ENCODE measurements at places on chromosomes 6 and 20.

DNA sequence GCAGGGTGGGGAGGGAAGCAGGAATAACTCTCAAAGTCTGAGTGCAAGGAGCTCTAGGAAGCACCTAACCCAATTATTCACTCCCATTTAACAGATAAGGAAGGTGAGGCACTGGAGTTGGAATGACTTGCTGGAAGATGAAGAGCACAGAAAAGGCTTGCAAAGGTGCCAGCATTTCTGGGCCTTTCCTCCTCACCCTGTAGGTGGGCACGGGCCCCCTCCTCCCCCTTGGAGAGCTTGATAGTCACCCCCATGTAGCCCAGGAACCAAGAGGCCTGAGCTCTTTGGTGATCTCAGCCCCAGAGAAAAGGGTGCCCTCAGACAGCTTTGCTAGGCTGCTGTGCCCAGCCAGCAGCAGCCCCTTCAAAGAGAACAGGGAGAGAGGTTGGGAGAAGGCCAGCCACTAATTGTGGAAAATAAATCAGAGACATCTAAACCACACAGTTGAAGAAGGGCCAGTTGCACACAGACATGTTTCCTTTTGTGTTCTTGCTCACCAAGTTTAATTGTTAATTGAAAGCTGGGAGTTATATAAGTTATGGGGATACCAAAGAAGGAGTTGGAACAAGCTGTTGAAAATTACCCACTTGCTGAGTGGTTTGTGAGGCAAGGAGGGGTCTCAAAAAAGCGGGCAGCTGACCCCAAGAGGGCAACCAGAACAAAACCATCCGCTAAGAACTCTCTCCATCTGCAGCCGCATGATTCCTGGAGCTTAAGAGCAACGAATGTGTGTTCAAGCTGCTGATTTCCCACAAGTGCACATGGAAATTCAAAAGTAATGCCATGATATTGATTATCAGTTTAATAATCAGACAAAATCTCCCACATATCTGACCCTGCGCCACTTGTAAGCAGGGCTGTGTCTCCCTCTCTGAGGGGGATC, 77.0 kb downstream of the MRPL14 start:
- DNase-seq, result no peak

DNA sequence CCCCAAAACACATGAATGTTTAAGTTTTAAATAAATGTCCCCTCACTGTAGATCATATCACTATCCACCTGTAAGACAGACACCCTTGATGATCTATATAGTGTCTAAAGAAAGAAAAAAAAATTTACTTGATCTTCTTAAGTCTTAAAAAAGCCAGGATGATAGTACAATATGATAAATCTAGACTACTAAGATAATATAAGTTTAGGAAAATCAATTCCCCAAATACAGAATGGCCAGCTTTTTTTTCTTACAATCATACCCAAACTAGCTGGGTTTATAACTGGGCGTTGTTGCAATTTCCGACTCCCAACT, 14.4 kb downstream of the ZNF217 start:
- DNase-seq, result no peak

GRCh38 chr6:42104095-42104803, 38.2 kb downstream of the C6orf132 start:
- peak; percentile 91 for DNase-seq

DNA sequence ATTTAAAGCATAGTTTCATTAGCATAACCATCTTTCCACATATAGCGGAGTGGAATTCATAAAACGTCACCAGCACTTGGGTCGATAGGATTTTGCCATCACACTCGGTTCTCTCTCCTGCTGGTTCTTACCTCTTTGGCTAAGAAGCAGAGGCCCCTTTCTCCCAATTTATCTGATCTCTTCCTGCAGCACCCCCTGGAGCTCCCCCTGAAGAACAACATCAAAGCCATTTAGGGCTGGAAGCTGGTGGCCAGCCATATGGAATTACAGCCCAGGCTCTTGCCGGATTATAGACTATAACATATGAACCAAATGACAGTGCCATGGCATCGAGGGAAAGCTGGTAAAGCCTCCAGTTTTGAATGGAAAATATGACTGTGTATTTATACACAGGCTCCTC, 6.4 kb upstream of the KIF6 start:
- DNase-seq, result no peak

DNA sequence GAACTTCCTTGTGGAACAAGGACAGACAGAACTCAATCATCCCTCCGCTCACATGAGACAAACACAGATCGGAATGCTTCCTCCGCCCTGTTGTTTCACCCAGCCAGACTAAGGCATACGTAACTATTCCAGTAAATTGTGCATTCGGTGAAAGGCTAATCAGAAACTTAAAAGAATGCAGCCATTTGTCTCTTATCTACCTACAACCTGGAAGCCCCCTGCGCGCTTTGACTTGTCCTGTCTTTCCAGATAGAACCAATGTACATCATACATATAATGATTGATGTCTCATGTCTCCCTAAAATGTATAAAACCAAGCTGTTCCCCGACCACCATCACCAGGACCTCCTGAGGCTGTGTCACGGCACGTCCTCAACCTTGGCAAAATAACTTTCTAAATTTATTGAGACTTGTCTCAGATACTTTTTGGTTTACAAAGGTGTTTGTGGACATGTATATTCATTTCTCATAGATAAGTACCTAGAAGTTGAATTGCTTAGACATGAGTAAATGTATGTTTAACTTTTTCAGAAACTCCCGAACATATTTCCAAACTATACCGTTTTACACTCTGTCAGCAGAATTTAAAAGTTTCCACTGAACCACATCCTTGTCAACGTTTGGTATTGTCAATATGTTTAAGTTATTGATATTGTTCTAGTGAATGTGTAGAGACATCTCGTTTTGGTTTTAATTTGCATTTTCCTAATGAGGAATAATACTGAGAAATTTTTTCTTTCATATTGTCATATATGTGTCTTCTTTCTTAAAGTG, 197.6 kb upstream of the THBS2 start:
- DNase-seq, result no peak

DNA sequence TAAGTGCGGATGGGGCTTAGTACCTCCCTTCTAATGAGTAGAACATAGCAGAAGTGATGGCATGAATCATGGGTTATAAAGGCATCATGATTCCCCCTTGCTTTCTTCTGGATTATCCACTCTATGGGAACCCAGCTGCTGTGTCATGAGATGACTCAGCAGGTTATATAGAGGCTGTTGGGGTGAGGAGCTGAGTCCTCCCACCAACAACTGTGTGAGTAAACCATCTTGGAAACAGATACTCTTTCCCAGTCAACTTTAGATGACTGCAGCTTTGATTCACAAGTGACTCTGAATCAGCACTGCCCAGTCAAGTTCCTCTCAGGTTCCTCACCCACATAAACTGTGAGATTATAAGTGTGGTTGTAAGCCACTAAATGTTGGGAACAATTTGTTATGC, 46.3 kb downstream of the FAM83B start:
- no peak for DNase-seq

DNA sequence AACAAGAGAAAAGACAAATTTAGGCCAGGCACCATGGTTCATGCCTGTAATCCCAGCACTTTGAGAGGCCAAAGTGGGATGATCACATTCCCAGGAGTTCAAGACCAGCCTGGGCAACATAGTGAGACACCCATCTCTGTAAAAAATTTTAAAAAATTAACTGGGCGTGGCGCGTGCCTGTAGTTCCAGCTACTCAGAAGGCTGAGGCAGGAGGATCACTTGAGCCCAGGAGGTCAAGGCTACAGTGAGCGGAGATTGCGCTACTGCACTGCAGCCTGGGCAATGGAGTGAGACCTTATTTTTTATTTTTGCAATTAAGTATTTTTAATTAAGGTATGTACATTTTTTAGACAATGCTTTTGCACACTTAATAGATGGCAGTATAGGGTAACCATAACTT, 3.3 kb downstream of the MTHFD1L start:
- DNase-seq, result no peak

GRCh38 chr6:34441526-34441925, 15.7 kb upstream of the RPS10 start:
- DNase-seq, result no peak

DNA sequence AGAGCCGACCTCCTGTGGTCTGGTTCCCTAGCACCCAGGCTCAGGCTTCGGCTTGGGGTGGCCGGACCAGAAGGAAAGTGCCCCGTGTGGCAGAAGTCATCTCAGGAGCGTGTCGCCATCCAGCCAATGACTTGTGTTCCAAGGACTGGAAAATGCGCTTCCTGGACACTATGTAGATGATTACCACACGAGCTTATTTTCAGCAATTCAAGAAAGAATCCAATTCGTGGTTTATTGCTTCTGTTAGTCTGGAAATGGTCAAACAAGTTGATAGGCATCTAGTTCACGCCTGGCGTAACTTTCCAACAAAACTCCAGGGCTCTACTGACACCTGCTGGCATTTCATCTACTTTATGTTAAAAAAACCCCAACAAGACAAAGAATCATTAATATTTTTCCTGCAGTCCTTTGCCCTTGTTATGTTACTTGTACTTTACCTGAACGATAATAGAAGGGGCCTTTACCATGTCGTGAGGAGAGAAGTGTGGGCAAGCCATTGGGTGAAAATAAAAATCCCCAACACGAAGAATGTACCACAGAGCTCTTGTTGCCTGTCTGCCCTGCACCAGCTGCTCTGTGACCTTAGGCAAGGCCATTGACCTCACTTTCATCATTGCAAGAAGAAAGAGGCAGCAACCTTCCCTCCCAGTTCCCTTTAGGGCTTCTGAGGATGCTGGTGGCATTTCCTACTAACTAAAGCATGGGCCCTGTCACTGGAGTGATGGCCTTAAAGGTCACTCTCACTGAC, 154.7 kb upstream of the LAMP5 start:
- peak; percentile 68 for DNase-seq

DNA sequence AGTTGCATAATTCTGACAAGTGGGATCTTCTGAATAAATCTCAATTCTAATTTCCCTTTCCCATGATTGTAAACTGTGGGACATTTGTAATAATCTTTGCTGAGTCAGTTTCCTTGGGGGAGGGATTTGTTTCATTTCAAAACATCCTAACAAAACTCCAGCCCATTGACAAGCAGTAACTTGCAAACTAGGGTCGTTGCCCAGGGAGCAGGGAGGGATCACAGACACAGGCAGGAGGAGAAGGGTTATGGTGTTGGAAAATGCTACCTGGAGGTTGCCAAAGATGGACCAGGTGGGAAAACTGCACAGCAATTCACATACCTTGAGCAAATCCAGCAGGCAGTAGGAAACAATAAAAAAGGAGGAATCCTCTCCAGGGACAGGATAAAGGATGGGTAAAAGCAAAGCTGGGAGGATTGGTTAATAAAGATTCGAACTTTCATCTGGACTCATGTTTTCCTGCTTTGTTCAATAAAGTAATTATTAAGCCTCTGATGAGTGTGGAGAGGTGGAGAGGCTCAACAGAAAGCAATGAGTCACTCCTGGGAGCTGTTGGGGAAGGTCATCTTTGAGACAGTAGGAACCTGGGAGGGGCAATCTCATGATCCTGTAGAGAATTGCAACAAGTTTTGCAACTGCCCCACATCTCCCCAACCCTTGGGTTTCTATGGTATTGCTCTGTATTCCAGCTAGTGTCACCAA, 87.3 kb upstream of the AKIRIN2 start:
- DNase-seq, result no peak

- DNase-seq, result peak; percentile 36
Measured at GRCh38 chr6:122049341-122049740, 350.1 kb upstream of the HSF2 start.

GRCh38 chr6:149586149-149586548, 20.0 kb downstream of the GINM1 start:
- no peak for DNase-seq

DNA sequence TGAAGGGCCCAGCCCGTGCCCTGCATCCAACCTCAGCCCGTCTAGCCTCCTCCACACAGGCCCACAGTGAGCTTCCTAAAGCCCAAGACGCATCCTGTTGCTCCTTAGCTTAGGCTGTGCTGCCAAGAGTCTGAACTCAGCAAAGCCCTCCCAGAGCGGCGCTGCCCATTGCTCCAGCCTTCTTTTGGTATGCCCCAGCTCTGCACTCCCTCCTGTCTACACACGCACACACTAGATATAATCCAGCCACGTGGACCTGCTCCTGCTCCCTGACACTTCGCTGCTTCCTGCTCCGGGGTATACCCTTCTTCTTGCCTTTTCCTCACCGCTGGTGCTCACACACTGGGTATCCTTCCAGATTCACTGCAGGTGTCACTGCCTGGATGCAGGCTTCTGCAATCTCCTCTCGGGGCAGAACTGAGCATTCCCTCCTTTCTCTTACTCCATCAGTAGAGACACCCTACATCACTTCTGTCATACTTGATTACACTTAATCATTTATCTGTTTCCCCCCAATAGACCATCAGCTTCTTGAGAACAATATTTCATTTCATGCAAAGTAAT, 23.8 kb downstream of the GABRR2 start:
- DNase-seq, result no peak

DNA sequence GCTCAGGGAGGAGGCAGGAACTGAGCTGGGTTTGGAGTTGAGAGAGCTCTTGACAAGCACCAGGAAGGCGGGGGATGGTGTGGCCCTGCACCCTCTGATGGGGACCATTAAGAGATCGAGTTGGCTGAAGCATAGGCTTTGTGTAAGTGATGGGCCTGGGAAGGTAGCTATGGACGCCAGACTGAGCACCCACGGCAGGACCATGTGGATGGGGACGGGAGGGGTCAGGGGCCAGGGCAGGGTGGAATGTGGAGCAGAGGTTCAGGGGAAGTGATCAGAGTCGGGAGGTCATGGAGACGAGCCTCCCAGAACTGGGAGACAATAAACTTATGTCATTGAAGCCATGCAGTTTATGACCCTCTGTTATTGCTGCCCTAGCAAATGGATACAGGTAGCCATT, 81.7 kb downstream of the PLG start:
- no peak for DNase-seq

DNA sequence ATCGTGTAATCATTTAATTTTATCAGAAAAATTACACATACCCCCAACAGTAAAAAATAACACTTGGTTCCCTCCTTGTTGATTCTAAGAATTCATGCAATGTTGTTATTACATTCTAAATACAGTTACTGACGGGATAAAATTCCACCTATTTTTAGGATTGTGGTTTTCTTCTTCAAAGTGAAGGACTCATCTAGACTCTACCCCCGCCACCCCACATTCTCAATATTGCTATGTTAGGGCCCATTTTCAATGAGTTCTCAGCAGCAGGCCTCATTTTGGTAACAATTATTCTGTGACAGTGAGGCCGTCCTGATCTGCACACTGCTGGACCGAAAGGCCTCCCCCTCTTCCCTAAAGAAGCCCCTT, 43.5 kb downstream of the PREX1 start:
- no peak for DNase-seq

DNA sequence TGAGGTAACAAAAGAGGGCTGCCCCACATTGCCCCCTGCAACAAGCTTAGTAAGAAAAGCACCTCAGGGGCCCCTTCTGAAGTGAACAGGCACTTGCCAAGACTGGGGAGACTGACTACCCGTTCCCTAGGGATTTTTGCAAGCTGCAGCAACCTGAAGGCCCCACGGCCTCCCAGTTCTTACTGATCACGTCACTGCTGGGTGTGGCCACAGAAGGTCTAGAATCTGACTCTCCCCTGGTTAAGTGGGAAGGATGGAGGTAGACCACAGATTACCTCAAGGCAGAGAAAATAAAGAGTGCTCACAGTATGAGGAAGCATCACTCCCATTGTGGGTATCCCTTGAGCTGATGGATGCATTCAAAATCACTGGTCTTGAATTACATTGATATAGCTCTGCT, 201.5 kb upstream of the KCNQ5 start:
- no peak for DNase-seq

Data from retina (tissue), 1 donor.